NCI-H146 (cell line): ENCODE measurements at places on chromosomes 4 and X.

DNA sequence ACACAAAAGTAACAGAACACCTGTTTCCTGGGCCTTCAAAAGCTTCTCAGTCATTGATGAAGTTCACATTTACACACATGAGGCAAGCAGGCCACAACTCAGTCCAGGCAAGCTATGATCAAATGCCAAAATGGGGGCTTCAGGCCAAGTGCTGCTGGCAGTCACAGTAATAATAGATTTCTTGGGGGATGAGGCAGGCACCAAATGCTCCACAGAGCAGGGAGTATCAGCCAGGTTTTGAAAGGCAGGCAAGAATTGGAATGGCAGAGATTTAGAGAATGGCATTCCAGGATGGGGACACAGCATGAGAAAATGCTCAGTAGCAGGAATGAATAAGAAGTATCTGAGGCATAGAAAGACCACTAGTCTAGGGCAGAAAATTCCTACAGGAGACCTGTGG is 52.8 kb downstream of the GRIA3 start:
- DNase-seq: no peak

- DNase-seq: no peak
Measured at GRCh38 chrX:150694738-150695410, 1.7 kb downstream of the MTMR1 start.

GRCh38 chr4:16692046-16692445 is 206.4 kb downstream of the LDB2 start:
- no peak for DNase-seq

DNA sequence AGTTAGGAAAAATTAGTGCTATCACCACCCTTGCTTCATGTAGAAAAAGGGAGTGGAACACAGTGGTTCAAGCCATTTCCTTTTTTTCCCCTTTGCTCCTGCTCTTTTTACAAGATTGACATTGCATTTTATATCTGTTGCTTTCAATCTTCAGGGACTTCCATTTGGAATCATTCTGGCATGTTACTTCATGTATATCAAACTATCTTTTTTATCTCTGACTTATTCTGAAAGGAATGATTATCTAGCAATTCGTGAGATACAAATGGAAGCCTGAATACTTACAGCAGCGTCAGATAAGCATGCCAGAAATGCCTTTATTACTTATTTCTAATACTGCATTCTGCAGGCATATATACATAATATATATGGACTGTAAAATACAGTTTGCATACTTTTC is 20.4 kb downstream of the ADGRL3 start:
- no peak for DNase-seq

DNA sequence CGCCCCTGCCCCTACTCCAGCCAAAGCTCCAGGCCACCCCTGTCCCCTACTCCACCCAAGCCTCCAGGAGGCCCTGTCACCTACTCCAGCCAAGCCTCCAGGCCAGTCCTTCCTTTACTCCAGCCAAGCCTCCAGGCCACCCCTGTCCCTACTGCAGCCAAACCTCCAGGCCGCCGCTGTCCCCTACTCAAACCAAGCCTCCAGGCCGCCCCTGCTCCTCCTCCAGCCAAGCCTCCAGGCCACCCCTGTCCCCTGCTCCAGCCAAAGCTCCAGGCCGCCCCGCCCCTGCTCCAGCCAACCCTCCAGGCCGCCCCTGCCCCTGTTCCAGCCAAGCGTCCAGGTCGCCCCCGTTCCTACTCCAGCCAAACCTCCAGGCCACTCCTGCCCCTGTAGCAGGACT is 5.1 kb upstream of the ASMT start:
- no peak for DNase-seq

DNA sequence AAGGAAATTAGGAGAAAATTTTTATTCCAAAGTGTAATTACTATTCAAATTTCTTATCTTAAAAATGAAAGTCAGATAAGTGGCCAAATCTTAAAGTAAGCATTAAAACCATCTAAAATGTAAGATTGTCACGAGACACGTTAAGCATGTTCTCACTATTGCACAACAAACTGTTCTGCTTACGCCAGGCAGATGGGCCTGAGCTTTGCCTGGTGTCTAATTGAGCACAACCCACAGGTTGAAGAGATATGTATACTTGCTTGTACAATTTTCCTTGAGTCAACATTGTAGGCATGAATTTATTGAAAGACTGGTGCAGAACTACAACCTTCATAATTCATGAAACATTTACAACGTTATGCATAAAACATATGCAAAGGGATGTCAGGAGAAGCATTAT is 3.9 kb downstream of the RNF128 start:
- DNase-seq: no peak

DNA sequence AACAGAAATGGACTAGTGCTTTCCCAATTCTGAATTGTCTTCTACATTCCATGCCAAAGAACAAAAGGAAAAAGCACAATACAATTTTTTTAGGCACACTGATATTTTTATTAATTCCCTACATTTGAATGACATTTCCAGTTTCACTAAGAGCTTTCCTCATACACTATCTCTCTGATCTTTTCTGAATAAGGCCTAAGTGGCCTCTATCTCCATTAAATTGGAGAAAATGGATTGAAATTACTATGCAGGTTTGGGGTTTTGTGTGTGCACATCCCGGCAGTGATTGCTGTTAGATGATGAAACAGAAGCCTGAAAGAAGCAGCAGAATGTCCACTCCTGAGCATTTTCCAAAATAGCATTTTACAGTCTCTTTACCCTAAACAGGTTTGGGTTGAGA is 104.0 kb downstream of the ATP11C start:
- no peak for DNase-seq

DNA sequence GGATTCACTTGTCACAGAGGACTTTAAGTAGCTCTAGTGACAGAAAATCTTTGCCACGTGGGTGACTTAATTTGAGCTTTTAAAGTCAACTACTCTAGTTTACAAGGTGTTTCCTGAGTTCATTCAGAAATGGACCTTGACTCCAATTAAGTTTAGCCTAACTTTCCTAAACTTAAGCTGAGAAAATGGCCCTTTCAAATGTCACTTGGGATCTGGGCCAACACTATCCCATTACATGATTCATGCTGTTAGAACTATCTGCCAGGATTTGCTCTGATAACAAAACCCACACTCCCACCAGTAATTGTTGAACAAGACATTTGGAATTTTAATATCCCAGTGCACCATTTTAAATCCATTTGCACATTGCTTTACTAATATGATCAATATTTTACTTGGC is 40.8 kb downstream of the C4orf46 start:
- no peak for DNase-seq

GRCh38 chr4:65791812-65792308 is 121.6 kb upstream of the EPHA5 start:
- DNase-seq: no peak

DNA sequence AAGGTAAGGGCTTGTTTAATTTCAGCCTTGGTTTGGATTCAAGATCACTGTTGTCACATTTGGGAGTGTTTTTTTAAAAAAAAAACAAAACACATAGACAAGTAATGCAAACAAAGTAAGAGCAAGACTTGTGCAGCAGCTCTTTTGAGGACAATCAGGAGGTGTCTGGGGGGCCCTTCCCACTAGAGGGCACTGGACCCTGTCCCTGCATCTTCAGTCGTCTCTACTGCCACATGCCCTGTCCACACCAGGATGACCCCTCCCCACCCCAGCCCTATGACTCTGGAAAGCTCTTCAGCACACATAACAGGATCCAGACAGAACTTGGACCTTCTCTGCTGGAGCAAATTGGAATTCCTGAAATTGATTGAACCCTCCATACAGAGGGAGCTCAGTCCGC is 71.0 kb downstream of the USP46 start:
- DNase-seq: peak; percentile 27

GRCh38 chr4:69025191-69025998 is 70.9 kb upstream of the UGT2B7 start:
- DNase-seq: peak; percentile 55
